GDM1 (cell line): ENCODE measurements at places on chromosomes 11 and 22.

- peak; percentile 84 for DNase-seq
Observed at GRCh38 chr11:8206251-8207079, 37.6 kb upstream of the RIC3 start.

GRCh38 chr22:28232204-28232603 is 313.1 kb upstream of the PITPNB start:
- no peak for DNase-seq

DNA sequence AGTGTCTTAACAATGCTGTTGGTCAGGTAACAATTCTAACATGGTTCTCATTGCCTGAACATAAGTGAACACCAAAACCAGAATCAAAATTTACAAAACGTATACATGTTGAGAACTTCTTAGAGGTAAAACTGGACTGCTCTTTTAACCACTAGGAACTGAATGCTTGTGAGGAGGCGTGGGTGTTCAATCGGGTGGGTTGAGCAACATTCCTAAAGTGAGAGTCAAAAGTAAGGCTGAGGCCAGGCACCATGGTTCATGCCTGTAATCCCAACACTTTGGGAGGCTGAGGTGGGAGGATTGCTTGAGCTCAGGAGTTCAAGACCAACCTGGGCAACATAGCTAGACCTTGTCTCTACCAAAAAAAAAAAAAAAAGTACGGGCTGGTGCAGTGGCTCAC is 11.5 kb downstream of the PPME1 start:
- DNase-seq, result no peak

- no peak for DNase-seq
Observed at GRCh38 chr11:34345991-34346480, 11.8 kb downstream of the ABTB2 start.

DNA sequence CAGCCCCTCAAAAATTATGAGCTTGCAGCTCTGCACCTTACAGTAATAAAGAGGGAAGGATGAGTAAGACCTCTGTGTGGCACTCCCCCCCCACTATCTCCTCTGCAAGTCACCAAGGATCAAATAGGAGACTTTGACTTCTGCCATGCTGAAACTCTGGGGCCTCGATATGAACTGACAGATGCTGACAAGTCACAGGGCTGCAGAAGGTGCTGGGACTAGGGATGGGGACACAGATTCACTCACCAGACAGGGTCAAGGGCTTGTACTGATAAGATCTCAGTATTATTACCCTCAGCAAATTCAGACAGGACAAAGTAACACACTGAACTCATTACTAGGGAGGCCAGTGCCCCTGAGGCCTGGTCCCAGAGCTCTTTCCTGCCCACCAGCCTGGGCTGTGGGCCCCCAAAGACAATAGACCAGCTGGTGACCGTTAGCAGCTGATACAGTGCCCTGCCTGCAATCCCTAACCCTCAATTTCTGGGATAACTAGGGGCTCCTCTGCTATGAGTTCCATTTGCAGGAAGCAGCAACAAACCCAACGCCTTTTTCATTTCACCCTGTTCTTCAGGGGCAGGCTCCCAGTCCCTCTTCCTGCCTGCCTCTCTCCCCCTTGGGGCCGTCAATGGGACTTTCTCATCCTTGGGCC is 20.1 kb downstream of the TMPRSS13 start:
- DNase-seq, result no peak
